ENCODE measurements at places on chromosomes 5 and 9. TPM values are rescaled to one million over a fixed set of nuclear protein-coding genes. Genes with fewer than 3 reads are reported as not detected.

DNA sequence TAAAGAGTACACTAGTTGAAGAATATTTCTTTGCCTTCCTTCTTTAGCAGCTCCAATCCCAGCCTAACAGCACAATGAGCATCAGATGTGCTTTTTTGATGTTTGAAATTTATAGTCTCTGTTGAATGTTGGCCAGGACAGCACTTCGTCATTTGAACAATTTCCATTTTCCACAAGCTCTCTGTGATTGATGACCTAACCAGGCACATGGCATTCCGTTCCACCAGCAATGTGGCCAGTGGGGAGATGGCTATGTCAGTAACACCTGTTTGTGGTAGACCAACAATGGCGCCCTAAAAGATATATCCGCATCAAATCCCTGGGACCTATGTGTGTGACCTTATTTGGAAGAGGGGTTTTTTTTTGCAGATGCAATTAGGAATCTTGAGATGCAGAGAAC is 66.8 kb downstream of the PALM2AKAP2 start:
- no peak for DNase-seq

DNA sequence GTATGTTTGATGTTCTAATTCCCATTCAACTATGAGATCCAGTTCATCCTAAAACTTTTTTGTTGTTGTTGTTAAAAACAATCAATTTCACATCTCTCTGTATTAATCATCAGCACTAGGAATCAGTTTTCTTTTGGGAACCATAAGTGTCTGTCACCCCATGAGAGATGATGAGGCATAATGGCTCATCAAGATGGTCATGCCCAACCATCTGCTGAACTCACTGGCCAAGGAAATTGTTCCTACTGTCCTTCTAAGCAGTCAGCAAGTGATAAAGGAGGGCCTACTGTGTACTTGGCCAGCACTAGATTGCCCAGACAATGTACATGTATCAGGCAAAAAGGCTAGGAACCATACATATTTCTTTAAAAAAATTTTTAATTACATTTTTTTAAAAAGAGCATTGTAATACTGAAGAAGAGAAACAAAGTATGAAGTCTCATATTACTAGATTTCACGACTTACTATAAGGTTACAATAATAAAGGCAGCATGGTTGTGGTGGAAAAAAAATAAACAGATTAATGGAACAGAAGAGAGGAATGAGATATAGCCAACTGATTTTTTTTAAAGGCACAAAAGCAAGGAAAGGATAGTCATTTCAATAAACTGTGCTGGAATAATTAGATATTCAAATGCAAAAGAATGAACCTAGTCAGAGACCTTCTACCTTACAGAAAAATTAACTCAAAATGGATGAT is 458.3 kb downstream of the SPOCK1 start:
- DNase-seq: peak; percentile 61

- no peak for DNase-seq
Observed at GRCh38 chr5:177507596-177508220, 1.9 kb downstream of the DOK3 start.

DNA sequence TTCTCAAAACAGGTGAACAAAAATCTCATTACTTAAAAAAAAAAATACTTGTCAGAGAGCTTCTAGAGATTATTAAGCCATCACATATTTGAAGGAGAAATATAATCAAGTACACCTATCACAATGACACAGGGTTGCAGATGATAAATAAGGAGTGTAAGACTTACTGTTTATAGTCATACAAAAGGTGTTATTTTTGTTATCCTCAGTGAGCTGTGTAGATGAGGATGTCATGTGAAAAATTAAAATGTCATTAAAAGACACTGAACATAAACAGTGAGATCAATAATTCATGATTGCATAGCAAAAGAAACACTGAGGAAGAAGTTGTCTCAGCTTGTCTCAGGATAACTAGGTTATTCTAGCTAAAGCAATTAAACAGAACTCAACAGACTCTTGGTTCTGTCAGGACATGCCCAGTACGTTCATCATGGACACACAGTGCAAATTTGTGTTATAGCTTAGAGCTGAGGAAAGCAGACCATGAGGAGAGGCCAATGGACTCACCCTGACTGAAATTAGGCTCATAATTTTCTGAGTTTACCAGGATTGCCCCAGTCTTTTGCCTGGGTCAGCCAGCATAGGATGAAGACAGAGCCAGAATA is 1162.6 kb upstream of the C9orf72 start:
- DNase-seq: no peak

- peak; percentile 58 for DNase-seq
Observed at GRCh38 chr5:36531401-36531800, 75.0 kb upstream of the SLC1A3 start.

- DNase-seq: no peak
Observed at GRCh38 chr9:108113596-108113995, 624.0 kb upstream of the KLF4 start.

DNA sequence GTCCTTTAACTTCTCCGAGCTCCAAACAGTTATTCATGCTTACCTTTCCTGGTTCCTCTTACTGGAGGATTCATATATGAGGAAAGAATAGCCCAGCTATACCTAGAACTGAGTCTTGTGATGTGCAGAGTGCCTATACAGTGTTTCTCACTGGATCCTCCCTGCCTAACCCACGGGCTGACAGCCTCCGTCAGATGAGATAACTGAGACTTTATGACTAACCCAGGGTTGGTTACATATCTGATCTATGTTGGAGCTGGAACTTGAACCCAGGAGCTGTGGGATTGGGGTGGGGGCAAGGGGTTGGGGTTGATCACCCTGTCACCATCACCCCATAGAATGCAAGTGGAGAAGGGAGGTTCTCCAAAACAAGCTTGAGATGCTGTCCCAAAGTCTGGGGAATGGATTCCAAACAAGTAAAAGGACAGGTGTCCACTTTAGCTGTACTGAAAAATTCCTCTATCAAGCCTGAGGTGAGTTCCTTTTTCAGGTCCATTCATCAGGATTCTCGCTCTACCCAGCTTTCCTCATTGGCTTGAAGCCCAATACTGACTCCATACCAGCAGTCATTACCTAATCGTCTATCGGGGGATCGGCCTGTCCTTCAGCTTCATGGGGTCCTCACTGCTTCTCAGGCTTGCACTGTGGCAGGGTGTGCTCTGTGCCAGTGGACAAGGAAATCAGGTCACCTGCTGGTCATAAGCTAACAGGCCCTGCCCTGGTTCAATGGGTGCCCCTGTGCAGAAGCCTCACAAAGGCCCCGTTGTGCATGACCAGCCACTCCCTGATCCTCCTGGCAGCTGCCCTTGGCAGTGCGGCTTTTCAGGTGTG is 100.6 kb downstream of the ARHGAP26 start:
- DNase-seq: no peak

DNA sequence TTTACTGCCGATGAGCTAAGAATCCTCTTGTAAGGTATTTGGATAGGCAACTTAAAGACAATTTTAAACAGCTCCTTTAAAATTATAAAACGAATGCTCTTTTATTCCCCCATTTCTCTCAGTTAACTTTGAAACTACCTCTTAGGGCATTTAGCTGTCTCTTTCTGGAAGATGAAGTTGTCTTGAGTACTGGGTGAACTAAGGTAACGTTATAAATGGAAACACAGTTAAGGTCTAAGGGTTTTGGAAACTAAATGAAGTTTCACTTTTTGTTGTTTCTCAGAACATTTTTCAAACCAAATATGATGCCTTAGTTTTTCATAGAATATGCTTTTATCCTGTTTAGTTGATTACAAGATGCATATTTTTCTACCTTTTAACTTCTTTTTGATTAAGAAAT is 6.8 kb downstream of the UBE2R2 start:
- DNase-seq: no peak

GRCh38 chr9:91177661-91178280 is 183.9 kb downstream of the AUH start:
- peak; percentile 38 for DNase-seq

DNA sequence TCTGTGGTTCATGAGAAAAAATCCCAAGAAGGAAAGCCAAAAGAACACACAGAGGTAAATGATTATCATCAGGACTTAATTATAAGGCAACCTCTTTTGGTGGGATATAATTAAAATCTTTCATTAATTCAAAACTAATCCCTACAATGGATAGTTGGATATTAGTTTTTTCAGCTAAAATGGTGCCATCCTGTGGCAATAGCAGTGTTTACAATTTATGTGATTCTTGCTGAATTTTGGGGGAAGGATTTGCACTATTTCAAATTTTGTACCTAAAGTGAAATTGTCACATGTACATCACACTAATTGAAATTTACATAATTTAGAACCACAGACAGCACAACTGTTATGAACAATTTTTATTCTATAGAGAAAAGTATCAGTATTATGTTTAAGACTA is 67.0 kb downstream of the CAST start:
- DNase-seq: peak; percentile 37

DNA sequence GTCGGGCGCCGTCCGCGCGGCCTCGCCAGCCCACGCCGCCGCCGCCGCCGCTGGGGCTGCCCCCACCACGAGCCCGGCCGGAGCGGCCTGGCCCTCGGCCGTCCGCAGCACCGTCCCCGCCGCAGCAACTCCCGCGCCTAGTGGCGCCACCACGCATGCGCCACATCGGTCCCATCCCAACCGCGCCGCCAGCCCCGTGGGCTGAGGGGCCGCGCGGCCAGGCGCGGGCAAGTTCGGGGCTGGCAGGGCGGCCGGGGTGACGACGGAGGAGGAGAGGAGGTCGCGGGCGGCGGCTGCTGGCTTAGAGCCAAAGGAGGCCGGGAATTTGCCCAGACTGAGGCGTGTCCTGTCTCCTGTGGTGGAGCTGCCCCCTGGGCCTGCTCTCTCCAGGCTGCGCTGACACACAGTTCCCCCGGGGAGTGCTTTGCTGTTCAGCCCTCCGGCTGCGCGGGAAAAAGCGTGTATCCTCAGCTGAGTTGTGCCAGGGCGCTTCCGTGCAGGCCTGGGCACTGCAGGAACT is at the start of gene TUSC1:
Gene TUSC1, minus strand, starts transcription at position 298 of the 520 bp plus-strand sequence. Its CDS starts 132 bp downstream, at position 166.
- peak; percentile 94 for DNase-seq

- DNase-seq: peak; percentile 59
Observed at GRCh38 chr9:3525096-3525835, 535 bp downstream of the RFX3 start.

DNA sequence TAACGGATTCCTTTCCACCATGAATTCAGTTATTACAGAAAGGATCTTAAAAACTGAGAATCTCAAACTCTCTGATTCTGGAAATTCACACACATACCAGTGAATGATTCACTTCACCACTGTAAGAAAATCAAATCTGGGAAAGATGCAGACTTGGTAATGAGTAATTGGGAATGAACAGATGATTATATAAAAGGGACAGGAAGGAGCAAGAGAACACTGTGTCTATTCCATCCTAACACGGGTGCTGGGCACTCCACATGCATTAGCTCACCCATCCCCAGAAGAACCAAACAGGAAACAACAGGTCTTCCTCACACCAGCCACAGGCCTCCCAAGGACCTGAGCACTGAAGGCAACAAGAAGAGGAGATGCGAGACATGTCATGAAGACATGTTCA is 74.8 kb upstream of the ZNF622 start:
- peak; percentile 87 for DNase-seq

DNA sequence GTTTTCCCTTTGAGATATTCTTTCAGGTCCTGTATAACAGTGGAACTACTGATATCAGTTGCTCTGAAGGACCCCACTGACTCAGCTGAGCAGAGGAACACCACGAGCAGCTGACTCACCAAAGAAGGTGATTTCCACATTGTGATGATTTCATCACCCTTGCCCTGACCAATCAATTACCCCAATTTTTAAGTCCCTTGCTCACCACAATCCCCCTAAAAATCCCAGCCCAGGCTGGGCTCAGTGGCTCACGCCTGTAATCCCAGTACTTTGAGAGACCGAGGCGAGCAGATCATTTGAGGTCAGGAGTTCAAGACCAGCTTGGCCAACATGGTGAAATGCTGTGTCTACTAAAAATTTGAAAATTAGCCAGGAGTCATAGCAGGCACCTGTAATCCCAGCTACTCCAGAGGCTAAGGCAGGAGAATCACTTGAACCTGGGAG is 125.3 kb upstream of the ABCA1 start:
- peak; percentile 87 for DNase-seq

DNA sequence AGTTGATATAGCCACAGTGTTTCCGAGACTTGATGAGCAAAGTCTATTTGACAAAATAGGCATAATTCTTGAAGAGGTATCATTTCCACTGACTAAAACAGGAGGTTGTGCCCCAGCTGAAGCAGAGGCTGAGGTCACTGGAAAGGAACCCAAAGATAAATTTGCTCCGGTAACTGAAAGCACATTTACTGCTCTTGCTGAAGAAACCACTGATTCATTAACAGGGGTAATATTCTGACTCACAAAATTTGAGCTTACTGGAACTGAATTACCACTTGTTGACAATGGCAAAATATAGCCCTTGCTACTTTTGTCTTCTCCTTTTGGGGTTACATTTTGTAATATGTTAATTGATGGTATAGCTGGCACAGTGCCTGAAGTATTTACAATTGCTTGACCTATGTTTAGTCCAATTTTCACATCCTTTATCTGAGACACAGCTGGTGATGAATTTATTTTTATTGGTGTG is 30.2 kb downstream of the MLANA start:
- DNase-seq: peak; percentile 82

DNA sequence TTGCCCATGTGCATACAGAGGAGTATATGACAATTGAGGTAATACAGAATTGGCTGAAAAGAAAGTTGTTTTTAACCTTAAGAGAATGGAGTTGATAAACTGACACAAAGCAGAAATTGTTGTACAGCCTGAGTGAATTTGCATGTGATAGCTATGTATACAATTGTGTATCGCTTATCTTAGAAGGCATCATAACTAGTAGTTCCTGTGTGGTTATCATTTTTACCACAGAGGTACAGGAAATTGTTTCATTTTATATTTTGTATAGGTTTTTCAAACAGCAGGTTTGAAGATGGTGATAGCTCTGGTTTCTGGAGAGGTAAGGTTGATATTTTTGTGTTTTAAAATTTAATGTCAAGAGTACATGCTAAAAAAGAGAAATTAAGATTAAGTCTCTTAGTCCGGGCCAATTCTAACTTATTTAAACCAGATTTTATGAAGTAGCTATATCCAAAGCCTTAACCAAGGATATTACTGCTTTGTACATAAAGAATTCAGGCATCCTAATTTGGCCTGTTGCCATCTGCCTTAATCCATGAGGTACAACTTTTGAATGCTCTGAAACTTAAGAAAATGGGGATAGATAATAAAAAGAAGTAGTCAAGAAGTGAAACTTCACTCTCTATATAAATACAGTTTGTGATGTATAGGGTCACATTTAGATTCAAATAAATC is 26.0 kb downstream of the DDX4 start:
- no peak for DNase-seq

- peak; percentile 13 for DNase-seq
Observed at GRCh38 chr5:56356121-56356835, 123.1 kb upstream of the ANKRD55 start.

DNA sequence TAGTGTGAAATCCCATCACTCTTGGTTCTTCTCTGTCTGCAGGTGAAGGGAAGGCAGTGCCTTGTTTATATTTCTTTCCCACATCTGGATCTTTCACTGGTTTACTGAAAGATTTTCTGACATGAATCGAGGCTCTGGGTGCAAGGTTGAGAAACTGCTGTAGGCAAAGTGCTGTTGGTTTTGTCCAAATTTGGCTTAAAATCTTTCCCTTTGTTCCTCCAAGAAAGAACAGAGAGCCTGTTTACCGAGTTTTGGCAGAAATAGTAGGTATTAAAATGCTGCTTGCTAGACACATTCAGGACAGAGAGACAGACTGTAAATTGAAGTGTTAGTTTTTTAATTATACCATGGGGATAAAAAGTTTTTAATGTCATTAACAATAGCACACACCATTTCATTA is 21.5 kb downstream of the SKP2 start:
- DNase-seq: no peak

Gene TAS2R1
- not detected for total RNA-seq

Gene PCDHB11
- 0.38 TPM for total RNA-seq

Gene CAPSL
- 4.5 TPM for total RNA-seq

Gene EPB41L4B
- 1.0 TPM for total RNA-seq

Gene INSL6
- total RNA-seq: not detected

Gene TRIM36
- 0.13 TPM for total RNA-seq

Gene HAVCR2
- total RNA-seq: not detected

Gene OR13C4
- not detected for total RNA-seq
